ENCODE measurements at places on chromosomes 6 and 20.

DNA sequence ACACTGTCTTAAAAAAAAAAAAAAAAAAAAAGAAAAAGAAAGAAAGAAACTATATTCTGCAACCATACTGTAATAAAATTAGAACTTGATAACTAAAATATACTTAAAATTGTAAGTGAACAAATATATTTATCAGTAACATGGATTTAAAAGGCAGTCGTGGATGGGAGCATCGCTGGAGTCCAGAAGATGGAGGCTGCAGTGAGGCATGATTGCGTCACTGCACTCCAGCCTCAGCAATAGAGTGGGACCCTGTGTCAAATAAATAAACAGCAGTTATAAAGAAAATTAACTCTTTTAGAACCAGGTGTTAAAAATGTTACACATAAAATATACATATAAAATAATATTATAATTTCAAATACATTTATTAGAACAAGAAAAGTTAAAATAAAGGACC lies 8.7 kb downstream of the PSMB9 start:
- no peak overlapping the region for H3K27ac ChIP-seq
- H3K36me3 ChIP-seq: no peaks in the 10 kb centered on the region
- no peak overlapping the region for H3K4me3 ChIP-seq
- no peak for DNase-seq
- H3K27me3 ChIP-seq: peaks cover 90% of the 10 kb centered on the region

GRCh38 chr6:11120271-11121005 lies 8.9 kb upstream of the ERVFRD-1 start:
- no peak for DNase-seq
- H3K36me3 ChIP-seq: peaks cover 8% of the 10 kb centered on the region
- H3K27me3 ChIP-seq: peaks cover under 1% of the 10 kb centered on the region
- H3K4me3 ChIP-seq: no peak overlapping the region
- no peak overlapping the region for H3K27ac ChIP-seq
- no peaks in the 10 kb centered on the region for H3K4me1 ChIP-seq

GRCh38 chr6:44498436-44498835 lies 110.9 kb downstream of the CDC5L start:
- peaks cover 23% of the 10 kb centered on the region for H3K4me1 ChIP-seq
- no peak for DNase-seq
- H3K27me3 ChIP-seq: peaks cover 9% of the 10 kb centered on the region
- H3K27ac ChIP-seq: no peak overlapping the region

DNA sequence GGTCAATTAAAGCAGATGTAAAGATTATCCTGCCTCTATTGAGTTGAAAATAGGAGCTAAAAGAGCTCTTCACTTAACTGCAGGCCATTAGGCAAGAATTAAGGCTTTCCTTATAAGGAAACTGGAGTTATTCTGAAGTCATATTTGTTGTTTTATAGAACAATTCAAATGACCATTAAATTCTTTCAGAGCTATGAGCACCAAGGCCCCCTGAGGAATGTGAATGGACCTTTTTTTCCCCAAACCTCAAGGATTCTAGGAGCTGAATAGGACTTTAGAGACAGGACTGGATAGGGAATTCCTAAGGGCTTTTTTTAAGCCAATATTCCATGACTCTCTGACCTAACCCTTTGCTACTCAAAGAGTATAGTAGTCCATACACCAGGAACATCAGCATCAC lies 565.7 kb upstream of the BTBD3 start:
- no peak overlapping the region for H3K4me3 ChIP-seq
- H3K27ac ChIP-seq: no peak overlapping the region
- H3K4me1 ChIP-seq: peaks cover 18% of the 10 kb centered on the region
- no peaks in the 10 kb centered on the region for H3K36me3 ChIP-seq

DNA sequence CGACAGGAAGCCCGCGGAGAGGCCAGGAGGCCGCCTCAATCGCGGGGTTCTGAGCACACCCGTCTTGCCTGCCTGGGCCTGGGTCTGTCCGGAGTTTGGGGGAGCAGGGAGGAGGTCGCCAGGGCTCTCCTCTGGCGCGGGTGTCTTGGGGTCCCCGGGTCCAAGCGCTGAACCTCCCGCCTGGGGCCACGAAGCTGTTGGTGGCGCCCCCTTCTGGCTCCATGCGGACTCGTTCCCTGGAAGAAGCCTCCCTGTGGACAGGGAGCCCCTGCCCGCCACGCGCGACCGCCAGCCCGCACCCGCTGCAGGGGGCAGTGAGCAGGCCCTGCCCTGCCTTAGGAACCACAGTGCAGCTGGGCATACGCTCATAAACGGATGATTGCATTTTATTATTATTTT lies 44.7 kb downstream of the MCUR1 start:
- no peak overlapping the region for H3K27ac ChIP-seq
- no peak overlapping the region for H3K4me3 ChIP-seq
- H3K4me1 ChIP-seq: peaks cover 27% of the 10 kb centered on the region
- no peaks in the 10 kb centered on the region for H3K27me3 ChIP-seq

DNA sequence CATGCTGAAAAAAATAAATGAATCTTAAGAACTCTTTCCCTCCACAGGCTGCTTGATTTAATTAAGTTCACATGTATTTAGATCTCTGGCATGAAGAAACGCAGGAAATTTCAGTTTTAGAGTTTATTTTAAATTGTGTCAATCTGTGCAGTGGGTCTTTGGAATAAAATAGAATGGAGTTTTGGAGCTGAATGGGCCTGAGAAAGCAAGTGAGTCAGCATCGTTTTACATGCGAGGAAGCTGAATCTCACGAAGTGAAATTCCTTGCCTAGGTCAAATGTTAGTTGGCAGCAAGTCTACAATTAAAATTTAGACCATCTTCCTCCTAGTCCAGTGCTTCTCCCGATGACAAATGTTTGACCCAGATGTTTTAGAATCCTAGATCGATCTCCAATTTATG lies 22.4 kb downstream of the MAP7 start:
- no peak for DNase-seq
- H3K4me3 ChIP-seq: no peak overlapping the region
- no peak overlapping the region for H3K27ac ChIP-seq
- no peaks in the 10 kb centered on the region for H3K27me3 ChIP-seq

- H3K27ac ChIP-seq: no peak overlapping the region
- H3K4me1 ChIP-seq: peaks cover 38% of the 10 kb centered on the region
- H3K27me3 ChIP-seq: peaks cover 35% of the 10 kb centered on the region
- no peak for DNase-seq
- peaks cover 4% of the 10 kb centered on the region for H3K36me3 ChIP-seq
Measured at GRCh38 chr6:32668226-32668747, 1.8 kb upstream of the HLA-DQB1 start.

GRCh38 chr6:101397199-101397598 lies 3.7 kb downstream of the GRIK2 start:
- H3K4me1 ChIP-seq: peaks cover 59% of the 10 kb centered on the region
- no peak overlapping the region for H3K4me3 ChIP-seq
- no peaks in the 10 kb centered on the region for H3K36me3 ChIP-seq

- H3K27ac ChIP-seq: no peak overlapping the region
- H3K4me1 ChIP-seq: peaks cover 21% of the 10 kb centered on the region
- H3K27me3 ChIP-seq: peaks cover 8% of the 10 kb centered on the region
- peaks cover 30% of the 10 kb centered on the region for H3K36me3 ChIP-seq
- DNase-seq: no peak
Measured at GRCh38 chr6:108030211-108030610, 44.3 kb downstream of the OSTM1 start.

GRCh38 chr6:105561486-105561885 lies 158.6 kb upstream of the PREP start:
- no peak for DNase-seq
- H3K4me3 ChIP-seq: no peak overlapping the region
- no peak overlapping the region for H3K27ac ChIP-seq
- no peaks in the 10 kb centered on the region for H3K4me1 ChIP-seq
- peaks cover 8% of the 10 kb centered on the region for H3K36me3 ChIP-seq

- H3K4me3 ChIP-seq: no peak overlapping the region
- H3K27me3 ChIP-seq: peaks cover 11% of the 10 kb centered on the region
- H3K36me3 ChIP-seq: no peaks in the 10 kb centered on the region
- H3K27ac ChIP-seq: no peak overlapping the region
Measured at GRCh38 chr6:25167961-25168360, 111.2 kb upstream of the CARMIL1 start.

GRCh38 chr20:57656252-57656820 lies 36.1 kb upstream of the ZBP1 start:
- no peak for DNase-seq
- no peak overlapping the region for H3K4me3 ChIP-seq
- H3K27ac ChIP-seq: no peak overlapping the region
- H3K36me3 ChIP-seq: peaks cover 3% of the 10 kb centered on the region

DNA sequence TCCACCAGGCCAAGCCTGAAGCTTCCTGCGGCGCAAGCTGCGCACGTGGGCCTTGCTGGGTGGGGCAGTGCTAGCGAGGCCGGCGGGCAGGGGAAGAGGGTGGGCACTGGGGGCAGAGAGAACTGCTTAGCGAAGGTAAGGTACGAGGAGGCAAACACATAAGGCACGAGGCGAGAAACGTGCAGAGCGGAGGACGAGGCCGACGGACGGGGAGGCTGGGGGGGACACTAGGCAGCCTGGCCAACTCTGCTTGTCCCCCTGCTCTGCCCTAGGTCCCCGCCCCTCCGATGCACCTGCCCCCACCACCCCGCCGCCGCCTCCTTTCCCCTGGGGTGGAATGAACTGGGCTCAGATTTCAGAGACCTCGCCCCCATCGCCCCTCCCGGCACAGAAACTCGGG lies 2.1 kb downstream of the HLA-DQB1 start:
- H3K4me3 ChIP-seq: peak overlapping the region; percentile 80
- peaks cover 44% of the 10 kb centered on the region for H3K4me1 ChIP-seq

- no peak for DNase-seq
- no peak overlapping the region for H3K4me3 ChIP-seq
- H3K4me1 ChIP-seq: peaks cover 6% of the 10 kb centered on the region
- H3K27ac ChIP-seq: no peak overlapping the region
Measured at GRCh38 chr20:10357974-10358373, 76.0 kb downstream of the MKKS start.

- H3K27ac ChIP-seq: no peak overlapping the region
- no peak for DNase-seq
- H3K36me3 ChIP-seq: no peaks in the 10 kb centered on the region
- H3K27me3 ChIP-seq: no peaks in the 10 kb centered on the region
- no peak overlapping the region for H3K4me3 ChIP-seq
Measured at GRCh38 chr20:1813101-1813529, 82.1 kb upstream of the SIRPA start.

DNA sequence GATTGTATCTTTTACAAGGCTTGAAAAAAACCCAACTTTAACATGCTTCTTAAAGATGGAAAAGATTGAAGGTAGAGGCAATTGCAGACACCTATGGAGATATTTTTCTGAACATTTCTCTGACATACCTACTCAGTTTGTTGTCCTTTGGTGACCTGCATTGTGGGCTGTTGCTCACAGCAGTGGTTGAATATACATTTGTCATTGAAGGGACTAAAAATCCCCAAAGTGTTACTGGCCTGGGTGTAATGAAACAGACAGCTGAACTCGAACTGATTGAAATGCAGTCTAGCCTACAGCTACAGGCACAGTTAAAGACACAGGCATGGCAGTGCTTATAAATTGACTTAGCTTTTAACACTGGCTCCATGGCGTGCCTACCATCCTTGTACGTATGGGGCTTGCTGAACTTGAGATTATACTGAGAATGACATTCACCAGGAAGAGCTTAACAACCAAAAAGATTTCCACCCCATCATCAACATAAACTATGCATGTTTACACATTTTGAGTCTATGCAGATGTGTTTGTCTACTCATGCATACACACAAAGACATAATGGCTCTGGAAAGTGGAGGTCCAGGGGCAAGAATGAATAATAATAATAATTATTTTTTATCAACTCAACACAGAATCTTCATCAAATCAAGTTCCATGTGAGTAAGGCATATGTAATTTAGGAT lies 83.2 kb upstream of the NOX3 start:
- no peak overlapping the region for H3K4me3 ChIP-seq
- peaks cover 6% of the 10 kb centered on the region for H3K4me1 ChIP-seq
- no peak overlapping the region for H3K27ac ChIP-seq
- no peaks in the 10 kb centered on the region for H3K27me3 ChIP-seq
- peaks cover 5% of the 10 kb centered on the region for H3K36me3 ChIP-seq

- no peak for DNase-seq
- no peaks in the 10 kb centered on the region for H3K36me3 ChIP-seq
- H3K27ac ChIP-seq: no peak overlapping the region
Measured at GRCh38 chr6:12485837-12486236, 195.7 kb downstream of the EDN1 start.

DNA sequence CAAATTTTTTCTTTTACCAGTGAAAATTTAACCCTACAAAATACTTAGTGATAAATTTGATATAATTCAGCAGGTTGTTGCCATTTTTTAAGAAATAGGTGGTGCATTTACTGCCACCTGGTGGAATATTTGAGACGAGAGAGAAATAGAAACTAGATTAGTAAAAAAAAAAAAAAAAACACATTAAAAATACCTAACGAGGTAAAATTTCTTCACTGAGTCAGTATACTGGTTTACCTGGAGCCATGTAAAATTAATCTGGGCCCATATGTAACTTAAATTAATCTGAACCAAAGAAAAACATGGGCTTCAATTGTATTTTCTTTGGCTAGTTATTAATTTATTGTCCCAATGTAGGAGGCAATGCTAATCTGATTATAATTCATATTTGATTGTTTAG lies 520.8 kb downstream of the EPM2A start:
- H3K27me3 ChIP-seq: no peaks in the 10 kb centered on the region
- H3K4me3 ChIP-seq: no peak overlapping the region
- peaks cover under 1% of the 10 kb centered on the region for H3K4me1 ChIP-seq
- H3K36me3 ChIP-seq: no peaks in the 10 kb centered on the region
- H3K27ac ChIP-seq: no peak overlapping the region

- peaks cover 8% of the 10 kb centered on the region for H3K36me3 ChIP-seq
- H3K27ac ChIP-seq: no peak overlapping the region
- H3K27me3 ChIP-seq: peaks cover 72% of the 10 kb centered on the region
- no peak overlapping the region for H3K4me3 ChIP-seq
- DNase-seq: no peak
- H3K4me1 ChIP-seq: peaks cover 34% of the 10 kb centered on the region
Measured at GRCh38 chr6:163841326-163841725, 426.8 kb downstream of the QKI start.

DNA sequence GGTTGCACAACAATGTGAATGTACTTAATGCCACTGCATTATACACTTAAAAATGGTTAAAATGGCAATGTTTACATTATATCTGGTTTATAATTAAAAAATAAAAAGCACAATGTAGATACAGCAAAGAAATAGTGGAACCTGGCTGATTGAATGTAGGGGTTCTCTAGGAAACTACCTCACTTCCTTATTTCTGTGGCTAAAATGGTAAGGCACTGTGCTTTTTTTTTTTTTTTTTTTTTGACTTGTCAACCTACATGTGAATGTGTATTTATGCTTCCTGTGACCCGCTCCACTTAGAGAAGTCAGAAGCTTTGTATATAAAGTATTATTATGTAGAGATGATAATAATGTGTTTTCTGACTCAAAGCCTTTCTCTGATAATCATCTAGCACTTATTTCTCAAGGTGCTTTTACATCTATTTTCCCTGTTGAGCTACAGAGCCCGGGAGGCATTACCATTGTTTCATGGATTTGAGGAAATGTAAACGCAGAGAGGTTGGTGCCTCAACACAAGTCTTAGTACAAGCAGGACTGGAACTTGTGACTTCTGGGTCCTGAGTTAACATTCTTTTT lies 55.0 kb downstream of the SOX4 start:
- no peaks in the 10 kb centered on the region for H3K27me3 ChIP-seq
- no peak overlapping the region for H3K27ac ChIP-seq
- peaks cover 12% of the 10 kb centered on the region for H3K36me3 ChIP-seq
- no peak overlapping the region for H3K4me3 ChIP-seq
- DNase-seq: no peak
